ENCODE measurements at places on chromosomes 2 and 18.

DNA sequence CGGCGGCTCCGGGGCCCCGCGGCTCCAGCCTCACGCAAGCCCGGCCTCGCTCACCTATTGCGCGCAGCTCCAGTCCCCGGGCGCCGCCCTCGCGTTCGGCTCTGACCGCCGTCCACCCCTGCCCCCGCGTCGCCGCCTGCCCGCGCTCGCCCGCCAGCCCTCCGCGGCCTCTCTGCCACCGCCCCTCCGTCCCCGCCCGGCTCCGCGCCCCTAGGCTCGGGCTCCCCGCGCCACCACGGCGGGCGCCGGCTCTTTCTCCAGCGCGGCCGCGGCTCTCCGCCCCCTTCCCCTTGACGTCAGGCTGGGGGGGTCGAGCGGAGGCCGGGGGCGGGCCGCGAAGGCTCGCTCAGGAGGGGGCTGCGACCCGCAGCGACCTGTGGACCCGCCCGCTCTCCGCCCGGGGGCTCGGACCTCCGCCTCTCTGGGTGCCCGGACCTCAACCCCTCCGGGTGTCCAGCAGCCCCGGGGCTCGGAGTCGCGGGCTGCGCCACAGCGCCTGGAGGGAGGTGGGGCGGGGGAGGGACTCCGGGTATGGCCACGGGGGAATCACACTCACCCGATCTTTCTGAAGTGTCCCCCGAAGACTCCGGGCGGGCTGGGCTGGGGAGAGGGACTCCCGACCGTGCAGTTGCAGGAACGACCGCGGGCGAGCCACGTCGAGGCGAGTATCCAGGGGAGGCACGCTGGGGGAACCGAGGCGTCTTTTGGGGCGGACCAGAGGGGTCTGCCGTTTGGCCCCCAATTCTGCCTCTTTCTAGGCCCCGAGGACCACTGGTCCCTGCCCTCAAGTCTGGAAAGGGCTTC is at the start of gene SEMA4C:
Gene SEMA4C, minus strand, starts transcription at position 259 of the 804 bp plus-strand sequence. CDS start 2,194 bp downstream, outside the sequence.
- DNase-seq = peak; percentile 66

- DNase-seq = no peak
These were observed 2.2 kb upstream of the ZNF407 start for GRCh38 chr18:74595431-74595830.

GRCh38 chr18:35376742-35377695 is at the start of gene ZNF396:
Gene ZNF396 (minus strand): TSS chr18:35377337. CDS start chr18:35374292, 3,045 bp downstream.
- peak; percentile 72 for DNase-seq

DNA sequence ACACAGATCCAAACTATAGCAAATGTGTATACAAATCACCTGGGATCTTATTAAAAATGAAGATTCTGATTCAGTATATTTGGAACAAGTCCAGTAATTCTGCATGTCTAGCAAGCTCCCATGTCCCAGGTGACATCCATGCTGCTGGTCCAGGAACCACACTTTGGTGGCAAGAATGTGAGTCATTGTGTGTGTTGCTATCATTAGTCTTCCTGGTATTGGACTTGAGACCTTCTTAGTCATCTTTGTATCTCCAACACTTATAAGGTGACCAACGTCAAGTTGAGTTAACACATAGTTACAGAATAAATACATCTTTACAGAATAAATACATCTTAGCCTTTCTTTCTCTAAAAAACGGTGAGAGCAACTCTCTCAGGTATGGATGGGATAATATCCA is 107.9 kb upstream of the NDUFV2 start:
- no peak for DNase-seq

DNA sequence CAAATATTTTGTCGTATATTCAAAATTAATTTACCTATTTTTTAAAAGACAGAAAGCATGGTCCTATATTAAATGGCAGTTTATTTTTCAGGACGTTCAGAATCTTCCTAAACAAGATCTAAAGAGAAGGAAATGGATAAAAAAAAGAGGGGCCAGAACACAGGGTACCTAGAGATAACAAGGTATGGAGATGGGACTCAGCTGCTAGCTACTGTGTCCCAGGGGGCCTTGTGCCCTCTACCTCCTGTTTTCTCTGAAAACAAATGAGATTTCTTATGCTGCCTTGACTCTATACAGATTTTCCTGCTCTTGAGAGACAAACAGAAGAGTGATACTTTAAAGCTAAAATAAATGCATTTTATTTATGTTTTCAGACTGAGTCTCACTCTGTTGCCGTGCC is 9.3 kb downstream of the PRKD3 start:
- DNase-seq = no peak

DNA sequence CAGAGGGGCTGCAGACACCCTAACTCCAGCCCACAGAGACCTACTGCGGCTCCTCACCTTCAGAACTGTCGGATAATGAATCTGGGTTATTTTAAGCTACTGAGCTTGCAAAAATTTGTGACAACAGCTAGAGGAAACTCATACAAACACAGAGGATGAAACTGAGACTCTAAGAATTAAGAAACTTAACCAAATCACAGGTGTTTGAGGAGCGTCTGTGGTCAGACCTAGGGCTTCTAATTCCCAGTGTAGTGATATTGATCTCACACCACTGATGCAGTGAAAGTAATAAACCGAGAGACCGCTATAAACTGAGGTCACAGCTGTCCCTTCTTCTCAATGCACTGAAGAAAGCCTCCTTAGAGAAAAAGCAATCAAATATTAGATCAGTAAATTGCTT is 110.1 kb downstream of the RGPD3 start:
- no peak for DNase-seq

DNA sequence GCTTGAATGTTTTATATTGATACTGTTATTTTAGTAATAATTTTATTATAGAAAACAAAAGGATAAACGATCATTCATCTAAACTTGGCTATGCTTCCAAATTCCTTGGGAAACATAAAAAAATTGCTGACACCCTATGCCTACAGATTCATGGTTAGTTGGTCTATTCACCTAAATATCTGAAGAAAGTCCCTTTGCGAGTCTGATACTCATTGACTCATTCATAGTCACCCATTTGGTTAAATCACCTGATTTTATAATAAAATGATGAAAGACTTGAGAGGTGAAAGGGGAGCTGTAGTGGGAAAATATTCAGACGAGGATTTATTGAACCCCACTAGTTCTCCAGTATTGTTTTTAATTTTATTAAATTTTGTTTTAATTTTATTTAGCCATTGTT is 112.0 kb downstream of the PTPN4 start:
- DNase-seq = no peak

DNA sequence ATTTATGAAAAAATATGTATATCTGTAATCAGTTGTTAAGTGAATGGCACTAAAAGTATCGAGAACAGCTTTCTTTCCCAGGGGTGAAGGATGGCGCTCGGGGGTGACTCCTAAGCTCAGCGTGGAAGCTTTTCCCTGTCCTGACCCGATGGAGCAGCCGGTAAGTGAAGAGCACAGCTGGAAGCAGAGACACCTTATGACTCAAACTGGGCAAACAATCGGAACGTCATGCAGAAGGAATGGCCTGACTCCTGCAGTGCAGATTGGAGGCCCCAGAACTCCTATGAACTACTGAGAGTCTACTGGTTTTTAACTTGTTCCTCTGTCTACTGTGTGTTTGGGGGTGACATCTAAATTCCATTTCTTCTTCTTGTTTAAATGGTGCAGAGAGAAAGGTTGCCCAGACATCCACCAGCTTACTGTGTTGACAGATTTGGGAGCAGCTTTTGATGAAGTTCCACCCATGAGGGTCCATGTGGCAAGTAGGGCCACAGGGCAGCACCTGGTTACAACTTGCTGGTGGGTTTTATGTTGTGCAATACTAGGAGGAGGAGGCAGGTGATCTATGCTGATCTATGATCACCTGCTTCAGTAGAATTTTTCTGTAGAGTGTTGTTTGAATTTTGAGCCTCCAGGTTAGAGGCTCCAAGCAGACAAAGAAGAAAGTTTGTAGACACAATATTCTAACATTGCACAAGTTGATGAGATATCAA is 52.8 kb upstream of the TMEM182 start:
- no peak for DNase-seq

DNA sequence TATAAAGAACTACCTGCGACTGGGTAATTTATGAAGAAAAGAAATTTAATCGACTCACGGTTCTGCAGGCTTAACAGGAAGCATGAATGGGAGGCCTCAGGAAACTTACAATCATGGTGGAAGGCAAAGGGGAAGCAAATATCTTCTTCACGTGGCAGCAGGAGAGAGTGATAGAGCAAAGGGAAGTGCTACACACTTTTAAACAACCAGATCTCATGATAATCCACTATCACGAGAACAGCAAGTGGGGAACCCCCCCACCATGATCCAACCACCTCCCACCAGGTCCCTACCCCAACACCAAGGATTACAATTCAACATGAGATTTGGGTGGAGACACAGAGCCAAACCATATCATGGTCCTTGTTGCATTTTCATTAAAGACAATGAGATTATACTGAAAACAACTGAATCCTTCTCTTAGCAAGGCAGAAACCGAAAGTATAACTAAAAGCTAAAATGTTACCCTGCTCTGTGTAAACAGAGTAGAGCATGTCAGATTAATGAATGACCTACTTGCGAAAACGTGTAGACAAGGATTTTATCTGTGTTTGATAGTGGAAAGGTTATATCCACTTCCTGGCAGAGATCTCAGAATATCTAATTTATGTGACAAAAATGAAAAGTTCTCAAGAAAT is 60.1 kb upstream of the RBBP8 start:
- peak; percentile 2 for DNase-seq

GRCh38 chr2:59427980-59428379 is 1125.5 kb downstream of the BCL11A start:
- no peak for DNase-seq

DNA sequence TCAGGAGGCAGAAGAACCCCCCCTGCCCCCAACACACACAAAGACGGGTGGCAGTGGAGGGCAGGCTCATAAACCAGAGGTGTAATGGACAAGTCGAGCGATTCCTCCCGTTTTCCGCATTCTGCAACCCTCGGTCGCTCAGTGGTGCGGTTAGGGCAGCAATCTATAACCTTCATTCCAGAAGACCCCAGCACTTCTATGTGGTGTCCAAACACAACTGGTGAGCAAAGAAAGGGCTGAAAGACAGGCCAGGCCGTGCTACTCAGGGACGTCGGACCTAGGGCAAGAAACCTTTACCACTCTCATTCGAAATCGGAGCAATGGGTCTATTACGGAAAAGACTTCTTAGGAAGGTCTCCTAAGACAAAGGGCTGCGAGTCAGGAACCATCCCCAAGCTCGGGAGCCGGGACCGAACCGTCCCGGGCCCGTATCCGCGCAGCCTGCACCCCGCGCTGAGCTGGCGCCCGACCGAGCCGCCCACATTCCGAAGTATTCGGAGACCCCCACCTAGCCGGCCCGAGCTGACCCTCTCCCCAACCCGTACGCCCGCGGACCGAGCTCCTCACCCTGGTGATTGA is 568 bp downstream of the ARL5A start:
- DNase-seq = peak; percentile 21

- DNase-seq = no peak
These were observed 235.0 kb upstream of the NT5C1B start for GRCh38 chr2:18824325-18824790.

DNA sequence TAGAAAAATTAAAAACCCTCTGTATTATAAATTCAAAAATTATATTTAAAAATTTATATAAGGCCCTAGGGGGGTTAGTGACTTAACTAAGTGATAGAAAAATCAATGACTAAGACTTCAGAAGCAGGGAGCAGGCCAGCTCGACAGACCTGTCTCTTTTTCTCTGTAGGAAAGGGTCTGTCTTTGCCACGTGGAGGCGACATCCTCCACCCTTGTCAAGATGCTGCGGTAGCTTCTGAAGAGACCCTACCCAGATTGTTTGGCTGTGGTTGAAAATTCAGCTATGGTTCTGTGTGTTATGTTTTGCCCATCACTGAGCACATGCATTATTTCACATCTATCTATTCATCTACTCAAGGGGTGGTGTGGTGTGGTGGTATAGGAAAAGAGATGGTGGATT is 8.2 kb upstream of the SLC4A3 start:
- DNase-seq = no peak

- DNase-seq = no peak
These were observed 93.5 kb downstream of the UBE2E3 start for GRCh38 chr2:181073896-181074295.

- no peak for DNase-seq
These were observed 5.3 kb downstream of the PTGR3 start for GRCh38 chr18:75203416-75204268.

GRCh38 chr2:59223742-59224141 is 982.6 kb upstream of the FANCL start:
- DNase-seq = no peak

DNA sequence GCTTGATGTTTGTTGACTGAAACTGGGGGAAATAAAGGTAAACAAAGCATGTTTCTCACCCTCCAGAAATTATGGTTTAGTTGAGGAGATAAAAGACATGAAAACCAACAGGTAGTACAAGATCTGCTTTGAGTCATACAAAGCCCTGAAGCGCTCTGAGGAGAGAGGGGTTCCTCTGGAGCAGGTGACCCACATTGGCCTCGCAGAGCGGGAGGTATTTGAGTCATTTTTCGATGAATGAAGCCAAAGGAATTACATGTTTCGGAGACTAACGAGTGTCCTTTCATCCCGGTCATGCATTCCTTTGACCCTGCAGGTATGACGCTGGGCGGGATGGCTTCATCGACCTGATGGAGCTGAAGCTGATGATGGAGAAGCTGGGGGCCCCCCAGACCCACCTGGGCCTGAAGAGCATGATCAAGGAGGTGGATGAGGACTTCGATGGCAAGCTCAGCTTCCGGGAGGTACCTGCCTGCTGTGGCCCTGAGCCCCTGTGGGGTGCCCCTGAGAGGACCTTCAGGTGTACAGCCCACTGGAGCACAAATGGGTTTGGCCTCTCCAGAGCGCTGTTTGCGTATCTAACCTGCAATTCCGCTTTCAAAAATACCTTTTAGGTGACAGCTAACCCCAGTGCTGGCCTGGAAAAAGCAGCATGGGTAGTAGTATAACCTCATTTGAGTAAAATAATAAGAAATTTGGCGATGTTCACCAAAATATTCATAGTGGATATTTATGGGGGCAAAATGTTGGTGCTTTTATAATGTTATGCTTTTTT is 29.3 kb downstream of the EFHD1 start:
- DNase-seq = no peak

- DNase-seq = no peak
These were observed 75.5 kb downstream of the CAPN13 start for GRCh38 chr2:30731706-30732105.

DNA sequence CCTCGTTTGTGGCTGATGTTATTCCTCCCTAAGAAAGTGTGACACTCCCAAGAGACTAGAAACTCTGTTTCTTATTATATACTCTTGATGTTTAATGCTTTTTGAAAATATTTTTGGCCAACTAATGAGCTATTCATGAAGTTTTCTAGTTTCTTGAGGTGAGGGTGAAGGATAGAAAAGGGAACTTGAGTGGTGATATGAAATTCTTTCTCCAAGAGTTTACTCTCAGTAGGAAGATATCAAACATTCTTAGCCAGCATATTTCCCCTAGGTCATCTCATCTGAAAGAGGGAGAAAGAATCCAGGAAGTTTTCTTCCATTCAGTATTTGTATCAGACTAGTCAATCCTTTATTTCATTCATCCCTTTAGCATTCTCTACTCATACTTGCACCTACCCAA is 95.7 kb downstream of the MAP3K20 start:
- no peak for DNase-seq

GRCh38 chr18:70822691-70823090 is 533.8 kb downstream of the SOCS6 start:
- DNase-seq = no peak

Measured in CD4-positive, alpha-beta T cell treated with Interleukin-10 for 1 hour (primary cell).